Stromal cell of bone marrow (primary cell): ENCODE measurements at places on chromosomes 16 and 17.

GRCh38 chr16:28218109-28218508 is 6.3 kb upstream of the XPO6 start:
- DNase-seq = peak; percentile 33

GRCh38 chr17:73647772-73648542 is 3.7 kb upstream of the SDK2 start:
- no peak for DNase-seq

DNA sequence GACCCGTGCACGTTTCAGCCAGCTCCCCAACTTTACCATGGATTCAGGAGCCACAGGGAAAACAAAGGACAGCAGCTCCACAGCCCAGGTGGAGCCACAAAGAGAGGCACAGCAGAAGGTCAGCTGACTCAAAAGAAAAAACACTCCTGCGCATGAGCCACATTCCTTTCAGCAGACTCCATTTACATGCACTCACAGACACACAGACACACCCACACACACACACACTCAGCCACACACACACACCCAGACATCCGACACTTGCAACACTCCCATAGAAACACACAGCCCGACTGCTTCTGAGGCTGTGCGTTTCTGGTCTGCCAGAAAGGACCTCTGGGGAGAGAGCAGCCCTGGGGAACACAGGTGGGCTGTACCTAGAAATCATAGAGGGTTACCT is 2335.5 kb downstream of the TP53TG3F start:
- no peak for DNase-seq

- no peak for DNase-seq
Measured at GRCh38 chr16:30166202-30166902, 17.1 kb upstream of the CORO1A start.

DNA sequence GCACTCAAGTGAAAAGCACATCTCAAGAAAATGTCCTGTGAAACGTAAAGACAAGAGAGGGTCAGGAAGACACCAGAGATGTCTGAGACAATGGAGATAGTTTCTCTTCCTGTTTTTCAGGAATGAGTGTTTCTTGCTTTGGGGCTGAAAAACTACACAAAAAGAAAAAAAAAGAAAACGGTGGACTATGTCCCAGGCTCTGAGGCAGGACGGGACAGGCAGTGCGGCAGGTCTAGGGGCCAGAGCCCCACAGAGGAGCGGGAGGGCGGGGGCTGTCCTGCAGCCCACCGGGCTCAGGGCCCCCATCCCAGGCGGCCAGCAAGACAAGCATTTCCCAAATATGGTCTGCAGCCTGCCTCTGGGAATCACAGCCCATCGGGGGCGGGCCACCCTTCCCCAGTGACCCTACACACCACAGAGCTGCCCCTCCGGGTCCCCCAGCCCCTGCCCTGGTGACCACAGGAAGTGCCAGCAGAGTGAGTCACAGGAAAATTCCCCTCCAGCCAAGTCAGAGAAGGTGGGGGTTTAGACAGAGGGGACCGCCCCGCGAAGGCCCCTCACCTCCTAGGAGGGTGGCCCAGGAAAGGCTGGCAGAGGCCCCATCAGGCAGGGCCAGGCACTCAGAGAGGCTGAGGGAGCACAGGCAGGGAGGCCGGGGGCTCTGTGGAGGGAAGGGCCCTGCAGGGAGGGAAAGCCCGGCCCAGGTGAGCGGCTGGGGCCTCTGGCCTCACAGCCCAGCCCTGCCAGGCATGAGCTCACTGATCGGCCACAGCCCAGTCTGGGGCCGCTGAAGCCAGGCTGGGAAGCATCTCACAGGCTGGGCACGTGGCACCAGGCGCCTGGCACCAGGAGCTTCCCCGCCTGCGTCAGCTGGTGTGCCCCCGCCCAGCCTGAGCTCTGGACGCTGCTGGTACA is 6.3 kb downstream of the BCAR1 start:
- DNase-seq = peak; percentile 87

- DNase-seq = no peak
Measured at GRCh38 chr16:86872833-86873232, 294.5 kb downstream of the FOXL1 start.

GRCh38 chr17:17547210-17547764 is 44.2 kb downstream of the PEMT start:
- no peak for DNase-seq

GRCh38 chr17:72599891-72600290 is 479.1 kb downstream of the SOX9 start:
- no peak for DNase-seq

DNA sequence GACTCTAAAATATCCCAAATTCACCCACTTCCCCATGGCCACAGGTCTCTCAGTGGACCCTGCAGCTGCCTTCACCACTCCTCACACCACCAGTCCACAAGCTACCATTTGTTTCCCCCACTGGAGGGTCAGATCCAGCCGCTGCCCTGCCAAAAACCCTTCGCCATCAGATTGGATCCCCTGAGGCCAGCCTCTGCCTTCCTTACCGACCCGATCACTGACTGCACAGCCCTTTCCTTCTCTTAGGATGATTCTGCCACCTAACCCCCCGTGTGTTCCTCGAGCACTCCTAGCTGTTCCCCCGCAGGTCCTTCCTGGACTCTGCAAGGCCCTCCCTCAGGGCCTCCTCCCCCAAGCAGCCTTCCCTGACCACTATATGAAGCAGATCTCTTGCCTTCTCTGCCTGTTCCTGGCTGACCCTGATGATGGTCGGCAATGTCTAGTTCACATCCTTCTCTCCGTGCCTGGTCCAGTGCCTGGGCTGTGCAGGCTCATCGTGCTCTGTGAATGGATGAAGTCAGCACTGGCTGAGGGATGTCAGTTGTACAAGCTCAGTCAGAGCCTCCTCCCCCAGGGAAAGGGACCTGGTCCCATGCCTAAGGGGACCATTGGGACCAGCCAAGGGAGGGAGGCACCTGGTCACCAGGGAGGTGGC is 46.0 kb downstream of the CPNE2 start:
- no peak for DNase-seq

- DNase-seq = peak; percentile 26
Measured at GRCh38 chr16:75311383-75311938, 60.0 kb upstream of the BCAR1 start.

GRCh38 chr17:82859431-82860403 is 19.9 kb upstream of the ZNF750 start:
- DNase-seq = no peak

DNA sequence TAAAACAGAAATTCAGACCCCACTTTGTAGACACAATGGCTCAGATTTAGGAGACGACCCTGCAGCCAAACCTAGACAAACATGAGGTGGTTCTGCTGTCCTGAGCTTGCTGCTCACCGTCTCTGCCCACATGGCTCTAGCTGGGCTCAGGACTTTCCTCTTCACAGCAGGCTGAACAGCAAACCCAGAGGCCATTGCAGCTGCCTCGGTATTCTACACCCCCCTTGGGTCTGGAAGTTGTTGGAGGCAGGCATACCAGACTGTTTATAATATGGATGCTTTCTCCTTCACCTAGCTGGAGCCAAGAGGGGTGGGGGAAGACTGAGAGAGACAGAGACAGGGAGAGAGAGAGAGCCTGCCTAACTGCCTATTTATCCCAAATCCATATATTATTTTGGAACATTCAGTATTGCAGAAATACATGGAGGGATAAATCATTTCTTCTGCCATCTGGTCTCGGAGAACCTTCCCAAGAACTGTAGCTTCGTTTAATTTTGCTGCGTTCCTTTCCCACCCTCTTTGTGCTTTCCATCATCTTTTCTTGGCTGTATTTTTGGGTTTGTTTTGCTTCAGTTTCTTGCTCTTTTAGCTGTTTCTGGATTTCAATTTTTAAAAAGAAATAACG is 628.2 kb upstream of the RBFOX1 start:
- no peak for DNase-seq

- DNase-seq = peak; percentile 54
Measured at GRCh38 chr16:31868691-31869167, 4.9 kb upstream of the ZNF267 start.

DNA sequence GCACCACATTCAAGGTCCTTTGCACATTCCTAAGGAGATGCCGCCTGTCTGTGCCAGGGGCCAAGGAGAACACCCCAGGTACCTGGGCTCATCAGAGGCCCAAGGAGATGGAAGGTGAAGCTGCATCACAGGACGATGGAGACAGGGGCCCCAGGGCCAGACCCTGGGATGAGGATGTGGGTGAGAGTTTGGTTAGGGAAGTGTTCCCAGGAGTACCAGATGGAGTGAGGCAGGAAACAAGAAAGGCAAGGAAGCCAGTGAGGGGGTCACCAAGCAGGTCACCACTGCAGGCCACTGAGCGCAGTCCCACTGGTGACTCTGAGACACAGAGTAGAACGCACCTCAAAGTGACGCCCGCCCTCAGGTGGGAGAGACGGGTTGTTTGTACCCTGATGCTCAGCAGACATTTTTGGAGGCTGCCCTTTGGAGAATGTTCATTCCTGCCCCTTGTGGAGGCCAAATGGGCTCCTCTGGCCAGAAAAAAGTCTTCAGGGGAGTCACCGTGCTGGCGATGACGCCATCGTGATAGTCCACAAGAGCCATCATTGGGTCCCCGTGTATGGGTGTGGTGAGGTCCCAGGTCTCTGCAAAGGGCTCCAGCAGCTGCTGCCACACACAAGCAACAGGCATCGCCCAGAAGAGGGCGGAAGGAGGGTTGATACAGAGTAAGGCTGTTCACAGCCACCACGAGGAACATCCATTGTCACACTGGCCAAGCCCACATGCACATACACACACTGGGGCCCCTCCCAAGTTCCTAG is 57.5 kb downstream of the BEAN1 start:
- no peak for DNase-seq
